Activated CD4-positive, alpha-beta T cell treated with anti-CD3 and anti-CD28 coated beads for 48 hours (primary cell): ENCODE measurements at places on chromosomes 1 and 21.

DNA sequence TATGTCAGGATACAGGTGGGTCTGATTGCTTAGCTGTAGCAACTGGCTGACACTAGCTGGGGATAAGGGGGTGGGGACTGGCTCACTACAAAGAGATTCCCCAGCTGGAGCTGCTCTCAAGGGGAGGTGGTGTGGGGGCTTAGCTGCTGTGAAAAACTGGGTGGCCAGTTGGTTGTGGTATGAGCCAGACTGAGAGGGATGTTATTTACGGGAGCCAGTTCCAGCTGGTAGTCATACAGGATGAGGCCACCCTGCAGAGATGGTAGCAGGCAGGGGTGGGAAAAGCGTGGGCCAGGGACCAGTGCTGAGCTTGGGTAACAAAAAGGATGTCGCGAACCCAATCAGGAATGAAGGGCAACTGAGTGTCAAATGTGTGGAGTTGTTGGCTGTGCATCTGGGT, 204.0 kb upstream of the C21orf91 start:
- DNase-seq: no peak

DNA sequence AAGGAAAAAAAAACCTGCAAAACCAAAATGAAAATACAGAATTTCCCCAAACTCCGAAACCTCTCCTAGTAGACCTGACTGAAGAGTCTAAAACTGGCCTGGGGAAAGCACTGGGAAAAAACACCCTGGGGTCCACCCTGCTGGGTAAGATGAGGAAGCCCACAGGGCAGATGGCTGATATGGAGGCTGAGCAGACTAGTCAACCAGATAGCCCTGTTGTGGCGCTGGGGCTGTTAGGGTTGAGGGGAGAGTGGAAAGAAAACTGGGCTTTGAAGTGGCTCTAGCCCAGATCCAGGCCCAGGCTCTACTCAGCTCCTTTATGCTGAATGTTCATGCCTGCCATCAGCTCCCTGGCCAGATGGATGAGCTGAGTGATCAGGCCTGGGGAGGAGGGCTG, 6.8 kb upstream of the SLAMF1 start:
- no peak for DNase-seq

DNA sequence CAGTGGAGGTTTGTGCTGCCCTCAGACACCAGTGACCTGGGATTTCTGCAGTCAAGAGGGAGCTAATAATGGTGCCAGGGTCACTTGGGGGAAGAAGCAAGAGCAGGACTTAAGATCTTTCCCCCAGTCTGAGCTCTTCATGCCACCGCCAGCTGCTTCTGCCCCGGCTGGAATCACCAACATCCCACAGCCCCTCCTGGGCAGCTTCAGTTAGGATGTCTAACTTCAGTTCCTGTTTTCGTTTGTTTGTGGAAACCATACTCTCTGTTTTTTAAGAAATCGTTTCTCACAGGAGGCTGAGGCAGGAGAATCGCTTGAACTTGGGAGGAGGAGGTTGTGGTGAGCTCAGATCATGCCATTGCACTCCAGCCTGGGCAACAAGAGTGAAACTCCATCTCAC, 25.6 kb upstream of the PRDM2 start:
- no peak for DNase-seq

GRCh38 chr1:36653850-36654249, 171.1 kb upstream of the CSF3R start:
- DNase-seq: no peak

DNA sequence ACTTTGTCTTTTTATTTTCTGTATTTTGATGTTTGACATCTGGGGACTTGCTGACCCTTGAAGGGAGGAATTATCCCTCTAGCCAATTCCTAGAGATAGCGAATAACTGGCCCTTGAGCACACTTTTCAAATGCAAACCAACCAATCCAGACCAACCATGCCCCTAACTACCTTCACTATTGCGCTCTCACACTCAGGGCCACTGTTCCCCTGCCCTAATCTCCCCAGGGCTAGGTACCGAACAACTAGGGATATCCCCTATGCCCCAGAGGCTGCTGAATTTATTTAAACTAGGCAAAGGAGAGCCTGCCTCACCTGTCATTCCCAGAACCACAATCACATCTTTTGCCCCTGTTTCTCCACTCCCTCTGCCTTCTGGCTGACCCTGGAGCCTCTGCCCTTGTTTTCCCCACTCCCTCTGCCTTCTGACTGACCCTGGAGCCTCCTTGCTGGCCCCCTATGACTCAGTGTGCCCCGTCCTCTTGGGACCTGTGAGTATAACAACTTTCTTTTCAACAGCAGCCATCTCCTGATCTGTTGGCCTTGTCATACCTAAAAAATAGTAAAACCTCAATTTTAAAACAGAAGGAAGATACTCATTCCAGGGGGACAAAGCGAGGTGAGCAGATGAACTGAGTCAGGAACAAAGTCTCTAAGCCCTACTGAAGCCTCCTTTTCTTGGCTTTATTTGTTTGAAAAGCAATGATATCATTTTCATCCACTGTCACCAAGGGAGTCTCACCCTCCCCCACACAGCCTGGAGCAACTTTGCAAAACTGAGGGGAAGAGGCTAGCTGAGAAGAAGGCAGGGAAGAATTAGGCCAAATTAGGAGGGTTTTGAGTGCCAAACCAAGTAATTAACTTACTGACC, 115.5 kb downstream of the NMNAT2 start:
- no peak for DNase-seq

GRCh38 chr21:43934116-43934515, 69.1 kb downstream of the AGPAT3 start:
- DNase-seq: no peak

DNA sequence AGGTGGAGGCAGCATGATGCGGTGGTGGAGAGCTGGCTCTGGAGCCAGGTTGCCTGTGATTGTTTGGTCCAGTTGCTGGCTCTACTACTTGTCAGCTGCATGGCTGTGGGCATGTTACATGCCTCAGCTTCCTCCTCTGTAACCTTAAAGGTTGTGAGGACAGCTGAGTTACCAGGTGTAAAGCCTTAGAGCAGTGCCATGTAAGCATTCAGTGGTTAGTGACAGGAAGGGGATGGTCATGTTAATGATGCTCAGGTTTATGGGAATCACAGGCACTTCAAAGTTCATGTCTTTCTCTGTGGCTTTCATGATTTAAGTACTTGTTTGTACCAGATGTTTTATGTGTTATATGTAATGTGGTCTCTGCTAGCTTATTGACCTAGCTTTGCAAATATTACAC, 32.6 kb downstream of the PTGFRN start:
- no peak for DNase-seq

DNA sequence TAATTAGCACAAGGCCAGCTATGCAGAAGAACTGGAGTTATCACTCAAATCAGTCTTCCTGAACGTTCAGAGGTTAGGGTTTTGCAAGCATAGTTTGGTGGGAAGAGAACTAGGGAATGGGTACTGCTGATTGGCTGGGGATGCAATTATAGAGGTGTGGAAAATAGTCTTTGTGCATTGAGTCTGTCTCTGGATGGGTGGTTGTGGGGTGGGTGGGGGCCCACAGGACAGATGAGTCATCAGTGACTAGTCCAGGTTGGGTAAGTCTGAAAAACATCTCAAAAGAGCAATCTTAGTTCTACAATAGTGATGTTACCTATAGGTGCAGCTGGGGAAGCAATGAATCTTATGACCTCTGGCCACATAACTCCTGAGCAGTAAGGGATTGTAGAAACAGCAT, 89.7 kb upstream of the HMCN1 start:
- DNase-seq: peak; percentile 35
